Fibroblast of skin of right biceps (primary cell): ENCODE measurements at places on chromosomes 4 and X.

GRCh38 chr4:20431543-20431951 is 179.8 kb downstream of the SLIT2 start:
- no peak for DNase-seq

DNA sequence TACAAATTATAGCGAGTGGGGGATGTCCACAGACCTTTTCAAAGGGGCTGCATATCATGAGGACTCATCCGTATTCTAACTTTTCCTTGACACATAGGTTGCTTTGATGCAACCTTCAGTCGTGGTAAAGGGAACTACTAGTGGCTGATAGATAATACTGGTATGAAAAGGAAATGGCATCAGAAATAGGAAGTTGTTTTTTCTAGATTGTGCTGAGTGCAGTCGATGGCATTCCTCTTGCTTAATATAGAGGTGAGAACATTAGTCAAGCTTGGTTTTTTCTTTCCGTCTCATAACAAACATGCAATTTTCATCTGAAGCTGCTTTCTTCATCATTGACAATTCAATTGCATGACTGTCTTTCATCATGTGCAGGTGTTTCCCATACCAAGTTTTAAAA is 16.6 kb downstream of the ENPEP start:
- DNase-seq = no peak

- DNase-seq = no peak
These were observed 1.4 kb downstream of the MAMLD1 start for GRCh38 chrX:150364347-150365050.

DNA sequence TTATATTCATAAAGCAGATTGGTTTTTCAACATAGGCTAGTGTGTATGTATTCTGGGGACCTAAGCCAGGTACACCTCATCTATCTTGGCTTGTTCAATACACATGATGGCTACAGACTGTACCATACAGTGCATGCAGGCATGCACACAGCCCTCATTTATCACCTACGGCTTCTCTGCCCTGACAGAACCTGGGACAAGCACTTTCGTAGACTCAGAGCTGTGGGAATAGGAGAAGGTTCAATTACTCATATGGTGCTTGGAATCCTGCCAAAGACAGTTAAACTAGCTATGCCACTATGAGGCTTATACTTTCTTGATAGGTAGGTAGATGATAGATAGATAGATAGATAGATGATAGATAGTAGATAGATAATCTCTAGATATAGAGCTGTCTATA is 457.2 kb downstream of the GALNTL6 start:
- peak; percentile 1 for DNase-seq

- peak; percentile 40 for DNase-seq
These were observed 547.0 kb downstream of the STIM2 start for GRCh38 chr4:27407616-27408015.

DNA sequence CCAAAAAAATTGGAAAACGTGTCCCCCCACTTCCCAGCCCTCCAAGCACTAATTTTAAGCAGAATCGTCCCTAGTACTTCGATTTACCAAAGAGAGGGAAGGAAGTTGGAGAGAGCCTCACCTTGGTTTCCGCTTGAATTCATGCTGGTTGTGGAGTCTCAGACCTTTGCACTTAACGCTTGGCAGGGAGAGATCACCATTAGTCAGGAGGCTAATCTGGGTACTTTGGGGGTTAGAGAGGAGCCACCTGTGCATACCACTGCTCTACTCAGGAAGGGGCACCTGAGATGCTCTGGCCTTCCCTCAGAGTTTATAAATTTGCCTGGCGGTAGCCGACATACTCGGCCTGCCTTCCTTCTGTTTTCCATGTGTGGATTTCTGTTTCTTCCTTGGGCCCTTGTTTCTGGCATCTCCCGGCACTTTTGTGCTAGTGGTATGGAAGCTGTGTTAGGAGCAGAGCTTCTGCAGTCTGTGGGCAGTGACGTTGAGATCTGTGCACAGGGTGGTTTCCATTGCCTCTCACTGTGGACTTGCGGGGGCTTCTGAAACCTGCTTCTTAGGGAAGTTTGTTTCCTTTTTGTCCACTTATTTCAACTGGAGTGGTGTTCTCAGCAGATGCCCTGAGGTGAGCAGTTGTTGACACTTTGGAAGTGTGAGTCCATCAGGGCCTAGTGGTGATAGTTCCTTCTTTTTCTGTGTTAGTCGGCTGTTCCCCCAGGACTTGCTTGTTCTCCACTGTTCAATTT is 104.2 kb downstream of the TMEM131L start:
- no peak for DNase-seq

DNA sequence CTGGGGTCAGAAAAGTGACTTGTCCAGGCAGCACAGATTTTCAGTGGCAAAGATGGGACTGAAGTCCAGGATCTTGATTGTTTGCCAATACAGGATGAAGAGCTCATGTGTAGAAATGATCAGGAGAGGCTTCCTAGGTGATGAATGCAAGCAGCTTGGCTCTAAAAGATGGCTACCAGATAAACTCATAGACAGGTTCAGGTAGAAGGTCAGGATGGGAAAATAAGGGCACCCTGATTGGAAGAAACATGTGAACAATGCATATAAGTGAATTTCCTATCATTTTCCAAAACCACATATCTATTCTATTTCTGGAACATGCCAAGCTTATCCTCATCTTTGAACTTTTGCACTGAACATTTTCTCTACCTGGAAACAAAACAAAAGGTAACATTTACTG is 87.7 kb downstream of the FAM13A start:
- DNase-seq = no peak

- DNase-seq = no peak
These were observed 4.5 kb upstream of the ZNF330 start for GRCh38 chr4:141216002-141216761.

DNA sequence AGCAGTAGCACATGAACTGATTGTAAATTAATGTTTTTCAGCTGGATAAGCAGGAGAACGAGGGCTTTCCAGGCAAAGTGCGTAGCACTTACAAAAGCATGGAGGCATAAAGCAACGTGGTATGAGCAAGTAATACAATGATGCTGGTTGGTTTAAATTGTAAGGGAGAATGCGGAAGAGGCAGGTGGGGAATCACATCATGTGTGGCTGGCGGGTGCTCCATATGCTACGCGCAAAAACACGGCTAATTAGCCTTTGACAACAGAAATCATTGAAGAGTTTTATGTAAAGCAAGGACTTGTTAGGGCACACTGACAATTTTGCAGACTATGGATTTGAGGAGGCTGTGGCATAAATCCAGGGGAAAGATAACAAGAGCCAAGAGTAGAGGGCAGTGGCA is 14.6 kb downstream of the SYTL4 start:
- DNase-seq = no peak

- DNase-seq = no peak
These were observed 380.5 kb upstream of the IGFBP7 start for GRCh38 chr4:57490520-57491255.

GRCh38 chr4:36351082-36351666 is 69.8 kb downstream of the DTHD1 start:
- DNase-seq = peak; percentile 27

- DNase-seq = peak; percentile 2
These were observed 138.5 kb upstream of the QRFPR start for GRCh38 chr4:121519236-121519838.

- peak; percentile 58 for DNase-seq
These were observed 42.2 kb downstream of the TBCK start for GRCh38 chr4:106273831-106274230.

GRCh38 chrX:357035-357692 is 29.5 kb downstream of the PPP2R3B start:
- no peak for DNase-seq

- DNase-seq = no peak
These were observed 32.2 kb downstream of the SGMS2 start for GRCh38 chr4:107856901-107857300.

DNA sequence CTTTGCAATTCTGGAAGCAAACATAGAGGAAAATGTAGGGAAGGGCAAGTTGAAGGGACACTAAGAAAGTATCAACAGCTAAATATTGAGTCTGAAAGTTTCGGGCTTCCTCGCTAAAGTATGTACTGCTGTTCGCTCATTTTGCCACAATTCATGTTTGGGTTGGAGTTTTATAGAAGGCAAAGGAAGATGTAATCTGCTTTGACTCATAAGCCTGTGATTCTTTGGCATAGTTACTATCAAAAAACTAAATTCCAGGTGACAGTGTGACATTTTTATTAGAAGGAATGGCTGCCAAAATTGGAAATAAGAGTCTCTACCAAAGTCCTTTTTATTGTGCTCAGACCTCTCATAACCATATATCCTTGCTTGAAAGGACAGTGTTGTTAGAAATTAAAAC is 336.7 kb upstream of the ADGRL3 start:
- DNase-seq = no peak

DNA sequence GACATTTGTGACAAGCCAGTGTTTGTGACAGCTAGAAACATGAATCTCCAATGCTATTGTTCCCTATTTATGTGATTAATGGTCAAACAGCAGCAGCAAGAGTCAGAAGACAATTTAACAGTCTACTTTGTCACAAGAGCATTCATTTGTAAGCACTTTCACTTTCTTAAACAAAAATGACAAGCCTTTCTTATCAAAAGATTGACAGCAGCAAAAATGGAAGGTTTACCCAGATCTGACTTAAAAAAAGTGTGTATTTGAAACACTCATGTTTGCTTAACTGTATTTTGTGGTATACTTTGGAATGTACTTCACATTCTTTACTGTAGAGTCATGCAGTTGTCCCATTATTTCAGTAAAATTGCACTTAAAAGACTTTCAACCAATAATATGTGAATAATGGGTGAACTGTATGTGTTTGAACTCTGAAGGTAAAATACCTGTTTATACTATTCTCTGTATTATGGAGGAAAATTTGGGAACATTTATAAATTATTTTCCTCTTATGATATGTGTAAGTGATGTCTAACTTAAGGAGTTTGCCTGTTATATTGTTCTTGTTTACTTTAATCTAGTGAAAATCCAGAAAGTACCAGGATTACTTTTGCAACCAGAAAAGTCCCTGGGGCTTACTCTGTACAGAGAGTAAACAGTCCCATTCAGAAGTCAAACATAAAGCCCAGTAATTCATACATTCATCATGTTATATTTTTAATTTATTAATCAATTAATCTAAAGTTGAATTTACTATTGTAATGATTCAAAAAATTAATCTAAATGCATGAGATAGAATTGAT is 314.9 kb upstream of the TRAM1L1 start:
- DNase-seq = peak; percentile 82

GRCh38 chrX:63434206-63434605 is 83.1 kb upstream of the SPIN4 start:
- no peak for DNase-seq

DNA sequence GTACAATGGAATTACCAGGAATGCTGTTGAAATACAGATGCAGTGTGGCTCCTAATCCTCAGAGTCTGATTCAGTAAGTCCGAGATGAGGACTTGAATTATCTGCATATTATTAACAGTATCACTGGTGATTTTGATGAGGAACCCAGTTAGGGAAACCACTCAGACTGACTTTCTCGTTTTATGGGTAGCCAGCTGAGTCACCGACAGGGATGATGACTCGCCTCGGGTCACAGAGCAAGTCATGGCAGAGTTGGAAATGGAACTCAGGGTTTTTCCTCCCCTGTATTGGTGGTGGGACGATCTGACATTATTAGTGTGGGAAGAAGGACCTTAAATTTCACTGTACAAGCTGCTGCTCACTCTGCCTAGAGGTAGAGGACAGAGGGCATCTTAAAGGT is 51.3 kb downstream of the RTL9 start:
- DNase-seq = peak; percentile 68

- DNase-seq = no peak
These were observed 20.6 kb upstream of the PRR27 start for GRCh38 chr4:70133473-70133872.

DNA sequence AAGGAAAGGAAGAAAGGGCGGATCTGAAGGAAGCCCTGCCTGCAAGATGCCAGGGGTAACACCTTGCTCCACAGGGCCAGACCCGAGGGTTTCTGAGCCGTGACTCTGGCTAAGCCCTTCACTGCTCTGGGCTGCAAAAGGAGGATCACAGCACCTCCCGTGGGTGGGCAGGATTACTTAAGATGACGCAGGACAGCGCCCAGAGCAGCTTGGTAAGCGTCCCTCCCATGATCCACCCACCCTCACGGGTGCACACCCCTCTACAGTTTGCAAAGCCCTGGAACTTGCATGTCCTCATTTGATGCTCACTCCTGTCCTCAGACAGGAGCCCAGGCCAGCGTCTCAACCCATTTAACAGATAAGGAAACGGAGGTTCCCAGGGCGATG is 64.9 kb downstream of the CRMP1 start:
- DNase-seq = no peak

GRCh38 chrX:115625572-115626301 is 64.8 kb downstream of the PLS3 start:
- no peak for DNase-seq

DNA sequence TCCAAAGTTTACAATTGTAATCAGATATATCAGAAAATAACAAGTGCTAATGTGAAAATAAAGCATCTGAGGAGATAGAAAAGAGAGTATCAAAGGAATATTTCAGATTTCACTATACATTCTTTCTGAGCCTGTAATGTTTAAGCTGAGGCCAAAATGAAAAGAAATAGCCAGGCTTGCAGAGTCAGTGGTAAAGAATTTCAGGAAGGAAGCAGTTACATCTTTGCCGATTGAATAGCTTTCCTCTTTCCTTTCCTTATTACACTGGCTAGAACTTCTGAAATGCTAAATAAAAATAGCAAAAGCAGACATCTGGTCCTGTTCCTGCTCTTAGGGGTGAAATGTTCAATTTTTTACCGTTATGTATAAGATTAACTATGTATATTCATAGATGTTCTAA is 1441.6 kb upstream of the PCDH7 start:
- DNase-seq = peak; percentile 65

- DNase-seq = no peak
These were observed 16.2 kb downstream of the SPOCK3 start for GRCh38 chr4:167218022-167218608.

DNA sequence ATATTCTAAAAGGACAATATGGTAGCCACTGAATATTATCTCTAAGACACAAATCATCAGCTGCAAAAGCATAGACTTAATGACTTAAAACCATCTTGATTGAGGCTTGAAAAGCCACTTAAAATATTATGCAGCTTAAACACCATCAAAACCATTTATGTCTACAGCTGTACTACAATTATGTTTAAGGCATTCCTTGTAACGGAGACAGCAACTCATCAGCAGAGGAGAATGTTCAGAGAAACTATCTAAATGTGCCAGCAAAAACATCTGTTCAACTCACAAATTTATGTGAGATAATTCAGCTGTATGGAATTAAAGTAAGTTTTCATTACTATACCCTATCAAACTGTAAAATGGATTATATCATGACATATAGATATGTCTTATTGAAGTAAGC is 147.9 kb upstream of the CTSO start:
- DNase-seq = peak; percentile 40

- DNase-seq = no peak
These were observed 3.8 kb upstream of the CFAP299 start for GRCh38 chr4:80331693-80332092.

DNA sequence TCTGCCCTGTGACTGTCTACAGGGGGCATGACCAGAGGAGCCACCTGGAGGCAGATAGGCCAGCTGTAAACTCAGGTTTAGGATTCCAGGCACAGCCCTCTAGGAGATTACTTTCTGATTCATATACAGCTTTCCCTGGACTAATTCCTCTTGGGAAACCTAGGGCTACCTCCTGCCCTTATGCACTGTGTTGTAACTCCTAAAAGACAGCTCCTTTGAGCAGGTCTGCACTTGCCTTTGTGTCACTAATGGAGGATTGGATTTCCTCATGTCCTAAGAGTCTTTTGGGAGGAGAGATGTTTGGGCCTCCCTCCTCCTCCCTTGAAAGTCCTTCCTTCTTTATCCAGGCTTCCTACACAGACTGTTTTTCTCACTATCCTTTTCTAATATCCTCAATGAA is 202.0 kb downstream of the PCDH19 start:
- no peak for DNase-seq

GRCh38 chr4:107318078-107318477 is 282.0 kb upstream of the DKK2 start:
- peak; percentile 65 for DNase-seq
